NCI-H524 treated with DMSO at 0.1 percent for 48 hours (cell line): ENCODE measurements at places on chromosomes 1 and 21.

GRCh38 chr21:35926003-35926740 is 134.2 kb downstream of the SETD4 start:
- no peak for DNase-seq

DNA sequence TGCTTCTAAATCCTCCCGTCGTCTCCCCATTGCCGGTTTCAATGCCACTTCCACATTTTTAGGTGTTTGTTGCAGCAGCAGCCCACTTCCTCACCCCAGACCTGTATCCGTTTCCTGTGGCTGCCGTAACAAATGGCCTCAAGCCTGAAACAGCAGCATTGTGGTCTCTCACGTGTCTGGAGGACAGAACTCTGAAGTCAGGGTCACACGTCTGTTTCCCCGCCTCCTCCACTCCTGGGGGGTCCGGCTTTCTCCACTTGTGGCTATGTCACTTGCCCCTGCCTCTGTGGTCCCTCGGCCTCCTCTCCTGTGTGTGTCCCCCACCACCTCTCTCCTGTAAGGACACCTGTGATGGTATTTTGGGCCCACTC is 21.8 kb downstream of the TRPM2 start:
- no peak for DNase-seq

DNA sequence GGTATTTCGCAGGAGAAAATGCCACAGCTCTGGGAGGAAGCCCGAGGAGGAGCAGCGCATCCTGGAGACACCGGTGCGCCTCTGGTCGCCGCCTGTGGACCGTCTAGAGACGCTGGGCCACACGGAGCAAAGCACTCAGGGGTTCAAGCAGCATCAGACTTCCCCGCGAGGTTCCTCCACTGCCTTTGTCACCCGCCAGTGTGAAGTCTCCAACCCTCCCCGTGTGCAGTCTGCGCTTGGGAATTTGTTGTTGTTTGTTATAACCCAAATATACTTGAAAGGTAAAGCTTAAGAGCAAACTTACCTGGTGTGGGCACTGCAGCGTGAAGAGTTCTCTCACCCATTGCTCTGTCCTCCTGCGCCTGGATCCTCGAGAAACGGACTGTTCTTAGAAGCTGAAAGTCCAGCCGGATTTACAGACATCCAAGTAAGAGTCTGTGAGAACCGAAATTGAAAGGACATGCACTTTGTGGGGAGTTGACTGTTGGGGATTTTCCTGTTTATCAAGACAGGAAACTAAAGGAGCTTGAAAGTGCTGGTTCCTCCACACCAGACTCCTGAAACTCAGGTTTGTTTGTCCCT is at the start of gene GBP4:
Gene GBP4 (minus strand): TSS at position 452 of the 582 bp plus-strand sequence. CDS start 108 bp downstream, at position 344.
- no peak for DNase-seq

- no peak for DNase-seq
Observed at GRCh38 chr1:185694081-185694480, 40.1 kb upstream of the HMCN1 start.

DNA sequence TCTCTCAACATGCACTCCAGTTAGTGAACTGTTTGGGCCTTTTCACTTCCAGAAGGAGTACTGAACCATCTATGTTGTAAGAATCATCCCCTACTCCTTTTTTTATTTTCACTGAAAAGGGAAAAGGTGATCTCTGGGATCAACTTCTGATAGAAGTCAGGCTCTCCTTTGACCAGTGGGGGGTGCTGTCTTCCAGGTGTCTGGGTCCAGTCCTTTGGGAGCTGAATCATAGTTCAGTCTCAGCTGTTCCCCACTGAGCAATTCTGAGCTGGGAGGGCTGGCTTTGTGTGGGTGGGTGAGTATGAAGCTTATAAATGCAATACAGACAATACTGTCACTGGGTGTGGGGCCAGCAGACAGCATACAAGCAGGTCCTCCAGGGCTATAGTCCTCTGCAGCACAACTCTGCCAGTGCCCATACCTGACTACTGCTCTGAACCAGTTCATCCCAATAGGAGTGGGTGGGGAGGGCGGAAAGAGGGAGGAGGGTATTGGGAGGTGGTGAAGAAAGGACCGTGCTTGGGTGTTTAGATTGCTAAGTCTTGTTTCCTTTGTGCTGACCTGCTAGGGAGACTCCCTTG is 12.5 kb upstream of the SARS1 start:
- DNase-seq, result no peak

DNA sequence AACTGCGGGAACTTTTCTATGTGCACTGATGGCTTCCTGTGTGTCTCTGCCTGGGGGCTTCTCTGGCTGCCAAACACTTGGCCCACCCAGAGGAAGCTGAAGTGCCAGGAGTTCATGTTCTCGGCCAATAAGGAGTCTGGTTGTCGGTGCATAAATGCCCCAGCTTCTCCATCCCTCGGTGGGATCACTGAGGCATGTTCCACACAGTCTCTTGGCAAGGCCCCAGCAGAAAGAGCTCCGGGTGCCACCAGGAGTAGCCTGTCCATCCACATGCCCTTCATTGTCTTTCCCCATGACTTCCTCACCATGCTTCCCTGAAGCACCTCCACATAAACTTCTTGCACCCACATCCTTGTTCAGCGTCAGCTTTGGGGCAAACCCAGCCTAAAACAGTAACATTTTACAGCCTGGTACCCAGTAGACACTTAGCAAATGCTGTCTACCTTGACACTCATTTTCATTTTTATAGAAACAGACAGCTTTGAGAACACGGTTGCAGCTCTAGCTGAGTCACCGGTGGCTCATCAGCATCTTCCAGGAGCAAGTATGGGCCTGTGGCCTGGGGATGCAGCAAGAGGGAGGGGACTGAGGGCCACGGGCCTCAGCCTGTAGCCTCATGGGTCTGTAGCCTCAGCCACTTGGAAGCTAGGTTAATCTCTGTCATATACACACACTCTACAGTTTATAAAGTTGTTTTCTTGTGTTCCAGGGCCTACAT is 14.8 kb upstream of the CDCP2 start:
- no peak for DNase-seq

- DNase-seq, result no peak
Observed at GRCh38 chr21:44890338-44890931, 16.9 kb upstream of the PTTG1IP start.

- no peak for DNase-seq
Observed at GRCh38 chr1:201941420-201942128, 4.8 kb downstream of the LMOD1 start.

GRCh38 chr1:91165033-91165654 is 143.3 kb upstream of the ZNF644 start:
- peak; percentile 3 for DNase-seq

GRCh38 chr1:165928075-165928731 is 100.8 kb downstream of the UCK2 start:
- DNase-seq, result no peak

DNA sequence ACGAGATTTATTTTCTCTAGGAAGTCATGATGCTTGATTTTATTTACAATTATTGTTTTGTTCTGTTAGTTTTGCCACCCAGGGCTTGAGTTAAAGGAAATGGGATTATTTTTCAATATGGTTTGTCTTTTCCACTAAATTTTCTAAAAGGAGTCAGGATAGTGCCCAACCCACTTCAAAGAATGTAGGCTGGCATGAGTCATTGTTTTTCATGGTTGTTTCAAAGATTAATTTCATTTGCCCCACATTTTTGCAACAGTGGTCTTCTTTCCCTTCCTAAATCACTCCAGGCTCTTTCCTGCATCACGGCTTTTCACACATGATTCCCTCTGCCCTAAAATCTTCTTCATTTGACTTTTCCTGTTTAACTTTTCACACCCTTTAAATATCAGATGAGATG is 2.5 kb downstream of the SLAMF6 start:
- DNase-seq, result no peak

GRCh38 chr1:212587016-212587887 is 21.3 kb upstream of the ATF3 start:
- no peak for DNase-seq

DNA sequence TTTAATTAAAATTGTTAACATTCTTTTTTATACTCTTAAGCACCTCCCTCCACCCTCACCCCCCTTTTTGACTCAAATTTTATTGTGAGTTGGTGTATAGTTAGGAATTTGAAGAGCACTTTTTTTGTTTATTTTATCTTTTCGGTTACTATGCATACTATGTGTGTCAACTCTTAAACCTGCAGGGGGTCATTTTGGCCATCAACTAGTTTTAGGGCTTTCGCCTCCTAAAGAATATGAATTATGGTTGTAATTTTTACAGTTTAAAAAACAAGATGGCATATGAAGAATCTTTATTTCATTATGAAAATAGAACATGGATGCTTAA is 9.7 kb downstream of the BACH1 start:
- no peak for DNase-seq

DNA sequence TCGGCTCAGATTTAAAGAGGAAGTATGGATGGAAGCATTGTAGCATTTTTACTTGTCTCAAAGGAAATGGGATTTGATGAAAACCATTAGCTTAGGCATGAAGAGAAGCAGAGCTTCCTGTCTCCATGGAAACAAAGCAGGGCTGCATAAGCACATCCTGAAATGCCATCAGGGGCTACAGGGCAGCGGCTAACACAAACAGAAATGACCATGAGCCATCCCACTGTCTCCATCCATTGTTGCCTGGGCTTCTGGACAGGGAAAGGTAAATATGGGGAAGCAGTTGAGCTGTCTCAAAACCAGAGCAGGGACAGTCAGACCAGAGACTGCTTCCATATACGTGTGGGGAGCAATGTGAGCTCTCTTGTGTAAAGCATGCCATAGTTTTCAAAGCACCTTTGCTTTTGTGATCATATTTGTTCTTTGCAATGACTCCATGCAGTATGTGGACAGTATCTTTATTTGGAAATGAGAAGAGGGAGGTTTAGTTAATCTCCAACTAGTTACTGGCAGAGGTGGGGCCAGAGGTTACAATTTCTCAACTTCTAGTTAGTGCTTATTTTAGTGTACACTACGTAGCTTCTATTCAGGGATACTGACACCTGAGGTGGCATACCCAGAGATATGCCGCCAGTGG is 176.1 kb downstream of the CACNA1E start:
- DNase-seq, result no peak

- no peak for DNase-seq
Observed at GRCh38 chr1:211327346-211327921, 801 bp downstream of the TRAF5 start.

GRCh38 chr1:209689477-209689876 is 14.3 kb downstream of the G0S2 start:
- DNase-seq, result no peak

- no peak for DNase-seq
Observed at GRCh38 chr1:50424884-50425375, 1.7 kb upstream of the DMRTA2 start.

DNA sequence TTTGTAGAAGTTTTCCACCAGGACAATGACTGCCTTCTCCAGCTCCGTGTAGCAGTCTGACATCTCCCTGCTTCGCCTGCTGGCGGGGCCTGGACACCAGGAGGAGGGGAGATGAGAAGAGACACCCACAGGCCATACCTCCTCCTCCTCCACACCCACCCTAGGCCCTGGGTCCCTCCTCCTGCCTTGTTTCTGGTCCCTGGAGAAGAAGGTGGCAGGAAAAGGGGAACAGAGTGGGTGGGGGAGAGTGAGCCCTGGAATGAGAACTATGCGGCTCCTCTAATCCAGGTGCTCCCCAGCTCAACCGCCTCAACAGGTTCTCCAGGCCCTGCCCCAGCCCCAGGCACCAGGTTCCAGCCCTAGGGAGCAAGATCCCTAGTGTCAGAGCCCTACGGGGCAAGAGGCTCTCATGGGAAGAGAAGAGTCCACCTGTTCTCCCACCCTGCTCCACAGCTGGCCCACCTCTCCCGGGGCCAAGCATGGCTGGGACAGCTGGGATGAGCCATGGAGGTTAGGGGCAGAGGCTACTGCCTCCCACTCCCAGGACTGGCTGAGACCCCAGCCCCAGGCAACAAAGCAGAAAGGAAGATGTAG is 4.8 kb downstream of the S100A16 start:
- no peak for DNase-seq

- no peak for DNase-seq
Observed at GRCh38 chr1:228897901-228898300, 162.6 kb downstream of the RHOU start.

DNA sequence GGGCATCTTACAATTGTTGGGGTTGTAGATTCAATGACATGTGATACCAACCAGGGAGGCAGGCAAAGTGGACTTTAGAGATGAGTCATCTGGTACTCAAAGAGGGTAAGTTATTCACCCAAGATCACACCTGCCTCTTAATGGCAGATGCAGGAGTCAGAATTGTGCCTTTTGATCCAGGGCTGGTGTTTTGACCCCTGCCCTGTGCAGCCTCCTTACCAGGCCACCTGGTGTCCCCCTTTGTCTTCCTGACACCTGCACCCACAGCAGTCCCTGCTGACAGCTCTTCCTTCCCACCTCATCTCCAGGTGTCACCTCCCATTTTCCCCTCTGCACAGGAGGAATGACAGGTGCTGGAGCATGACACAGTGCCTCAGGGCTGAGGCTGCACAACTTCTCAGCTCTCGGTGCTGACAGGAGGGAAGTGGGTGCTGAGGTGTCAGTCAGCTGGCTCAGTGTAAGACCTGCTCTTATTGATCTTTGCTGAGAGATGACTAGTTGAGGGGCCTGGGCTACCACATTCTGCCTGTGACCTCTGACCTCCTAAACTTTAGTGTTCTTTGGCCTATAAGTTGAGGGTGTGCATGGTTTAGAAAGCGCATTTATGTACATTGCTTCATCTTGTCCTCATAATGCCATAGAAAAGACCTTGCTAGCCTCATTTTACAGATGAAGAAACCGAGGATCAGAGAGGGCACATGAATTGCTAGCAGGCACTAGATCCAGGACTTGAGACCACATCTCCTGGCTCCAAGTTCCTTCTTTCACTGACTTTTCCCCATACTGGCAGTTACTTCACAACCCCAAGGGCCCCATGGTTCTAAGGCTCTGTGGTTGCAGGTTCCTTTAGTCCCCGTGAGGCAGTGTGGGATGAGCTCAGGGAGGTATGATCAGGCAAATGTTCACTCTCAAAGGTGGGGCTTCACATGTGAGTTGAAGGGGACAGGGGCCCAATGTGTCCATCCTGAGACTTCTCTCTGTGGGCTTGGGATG is 31.3 kb downstream of the CACNA1E start:
- DNase-seq, result no peak

DNA sequence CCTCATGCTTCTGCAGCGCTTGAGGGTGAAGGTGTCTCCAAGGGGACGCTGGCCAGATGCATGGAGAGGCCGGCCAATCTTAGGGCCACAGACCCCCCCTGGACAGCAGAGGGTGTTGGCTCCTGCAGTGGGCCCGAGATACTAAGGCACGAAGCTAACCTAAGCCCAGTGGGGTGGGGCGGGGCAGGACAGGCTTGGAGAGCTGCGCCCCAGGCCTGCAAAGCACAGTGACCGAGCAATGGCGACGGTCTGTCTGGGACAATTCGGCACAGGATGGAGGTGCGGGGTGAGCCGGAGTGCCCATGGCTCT is 1.3 kb downstream of the FNDC10 start:
- no peak for DNase-seq

DNA sequence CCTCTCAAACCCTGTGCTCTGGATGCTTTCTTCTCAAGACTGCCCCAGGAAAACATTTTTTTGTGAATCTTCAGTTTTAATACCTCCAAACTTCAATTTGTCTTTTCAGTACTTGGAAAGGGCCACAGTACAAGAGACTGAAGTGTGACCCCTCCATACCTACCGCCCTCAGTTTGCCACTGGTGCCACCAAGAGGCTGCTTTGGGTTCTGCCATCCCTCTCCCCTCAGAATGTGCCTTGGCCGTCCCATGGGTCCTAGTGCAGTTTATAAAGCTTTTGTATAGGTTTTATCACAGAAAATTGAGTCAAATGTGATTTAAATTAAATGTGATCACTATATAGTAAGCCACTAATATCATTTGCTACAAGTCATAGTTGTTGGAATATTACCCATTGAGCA is 60.8 kb upstream of the PGD start:
- DNase-seq, result peak; percentile 4

- no peak for DNase-seq
Observed at GRCh38 chr1:58896246-58897183, 112.7 kb upstream of the JUN start.
